ENCODE measurements at places on chromosomes 5 and 9. TPM values are rescaled to one million over a fixed set of nuclear protein-coding genes. Genes with fewer than 3 reads are reported as not detected.

DNA sequence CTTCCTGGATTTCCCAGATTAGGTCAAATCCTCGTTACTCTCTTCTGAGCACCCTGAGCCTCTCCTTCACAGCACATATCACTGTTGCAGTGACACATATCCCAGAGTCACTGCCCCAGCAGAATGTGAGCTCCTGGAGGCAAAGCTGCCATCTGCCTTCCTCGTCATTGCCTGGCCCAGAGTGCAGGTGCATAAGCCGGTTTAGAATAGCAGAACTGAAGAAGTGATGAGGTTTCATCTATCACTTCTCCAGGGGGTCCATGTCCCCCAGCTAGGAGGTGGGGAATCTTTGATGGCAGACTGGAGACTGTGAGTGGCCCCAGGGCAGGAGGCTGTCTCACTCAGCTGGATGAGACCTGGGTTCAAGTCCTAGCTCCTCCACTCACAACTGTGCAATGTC is 25.8 kb downstream of the NIPAL4 start:
- DNase-seq, result no peak

DNA sequence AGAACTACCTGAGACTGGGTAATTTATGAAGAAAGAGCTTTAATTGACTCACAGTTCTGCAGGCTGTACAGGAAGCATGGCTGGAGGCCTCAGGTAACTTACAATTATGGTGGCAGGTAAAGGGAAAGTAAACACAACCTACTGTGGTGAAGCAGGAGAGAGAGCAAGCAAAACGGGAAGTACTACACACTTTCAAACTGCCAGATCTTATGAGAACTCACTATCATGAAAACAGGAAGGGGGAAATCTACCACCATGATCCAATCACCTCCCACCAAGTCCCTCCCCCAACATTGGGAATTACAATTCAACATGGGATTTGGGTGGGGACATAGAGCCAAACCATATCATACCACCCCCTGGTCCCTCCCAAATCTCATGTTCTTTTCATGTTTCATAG is 58.7 kb upstream of the GPR151 start:
- DNase-seq, result no peak

DNA sequence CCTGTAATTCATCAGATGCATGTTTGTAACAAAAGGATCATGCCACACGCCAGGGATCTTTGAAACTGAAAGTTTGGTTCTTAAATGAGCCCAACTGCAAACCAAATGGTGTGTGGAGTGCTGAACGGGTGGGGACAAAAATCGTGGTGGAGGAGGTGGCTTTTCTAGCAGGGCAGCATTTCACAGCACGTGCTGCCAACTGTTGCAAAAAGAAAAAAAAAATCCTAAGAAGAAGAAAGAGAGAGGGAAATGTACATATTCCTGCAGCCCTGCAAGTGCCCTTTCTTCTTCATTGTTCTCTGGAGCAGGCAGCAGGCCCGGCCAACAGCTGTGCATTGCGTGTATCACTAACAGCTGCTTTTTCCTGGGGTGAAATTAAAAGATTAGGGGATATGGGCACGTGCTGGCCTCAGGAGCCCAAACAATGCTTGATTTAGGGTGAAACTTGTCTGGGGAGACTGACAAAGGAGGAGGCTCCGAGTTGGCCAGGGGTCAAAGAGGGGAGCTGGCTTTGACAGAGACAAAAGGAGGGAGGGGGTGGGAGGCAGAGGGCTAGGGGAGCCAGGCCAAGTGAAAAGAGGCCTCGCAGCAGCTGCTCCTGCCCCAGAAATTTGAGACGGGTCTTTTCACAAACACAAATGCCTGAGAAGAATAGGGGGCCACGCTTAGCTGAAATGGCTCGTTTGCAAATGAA is 73.0 kb downstream of the GADD45G start:
- no peak for DNase-seq

DNA sequence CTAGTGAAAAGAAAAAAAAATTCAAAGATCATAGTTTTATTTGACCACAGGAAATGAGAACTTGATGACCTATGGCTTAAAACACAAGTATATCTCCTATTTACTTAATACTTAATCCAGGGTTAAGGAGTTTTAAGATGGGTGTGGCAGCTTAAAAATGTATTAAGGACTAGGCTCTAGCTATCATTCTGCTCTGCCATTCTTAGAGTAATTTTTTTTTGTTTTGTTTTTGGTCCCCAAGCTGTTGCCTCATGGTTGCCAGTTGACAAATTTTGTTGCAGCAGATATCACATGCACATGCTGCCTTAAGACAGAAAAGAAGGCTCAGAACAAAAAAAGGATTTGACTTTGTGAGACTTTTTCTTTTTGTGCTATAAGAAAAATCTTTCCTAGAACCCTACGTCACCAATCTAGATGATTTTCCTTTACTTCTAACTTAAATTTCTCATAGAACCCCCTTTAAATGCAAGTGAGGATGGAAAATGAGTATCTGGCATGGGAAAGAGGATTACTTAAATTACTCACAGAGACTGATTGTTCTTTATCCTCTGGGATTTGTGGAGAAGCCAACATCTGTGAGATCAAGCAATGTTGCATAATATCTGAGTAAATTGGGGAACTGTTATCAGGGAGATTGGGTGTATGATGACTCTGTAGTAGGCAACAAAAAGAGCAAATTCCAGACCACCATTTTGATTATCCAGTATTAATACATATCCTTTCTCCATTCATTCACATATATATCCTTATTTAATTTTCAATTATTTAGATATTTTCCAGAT is 364.7 kb upstream of the CD180 start:
- DNase-seq, result no peak

GRCh38 chr5:23026252-23027170 is 173.4 kb upstream of the CDH12 start:
- no peak for DNase-seq

CDK5RAP2 gene
- total RNA-seq, result 32.6 TPM

DNA sequence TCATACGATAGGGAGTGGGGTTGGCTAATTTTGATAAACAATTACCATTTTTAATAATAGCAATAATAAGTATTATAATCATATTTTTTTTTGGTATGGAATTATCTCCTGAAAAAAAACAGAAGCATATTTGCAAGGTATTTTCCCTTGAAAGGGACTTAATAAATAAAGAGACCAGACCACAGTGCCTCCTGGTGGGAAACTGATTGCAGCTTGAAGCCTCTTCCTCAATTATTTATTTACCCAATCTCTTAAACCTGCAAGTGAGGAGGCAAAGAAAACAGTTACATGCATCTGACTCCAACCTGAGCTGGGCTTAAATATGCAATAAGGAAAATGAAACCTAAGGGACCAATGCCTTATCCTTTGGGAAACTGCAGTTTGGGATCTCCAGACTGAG is 388.1 kb upstream of the ACO1 start:
- peak; percentile 15 for DNase-seq

- DNase-seq, result peak; percentile 50
Observed at GRCh38 chr5:98905857-98906688, 22.7 kb downstream of the CHD1 start.

- peak; percentile 86 for DNase-seq
Observed at GRCh38 chr9:124696101-124696500, 75.0 kb downstream of the NR6A1 start.

DNA sequence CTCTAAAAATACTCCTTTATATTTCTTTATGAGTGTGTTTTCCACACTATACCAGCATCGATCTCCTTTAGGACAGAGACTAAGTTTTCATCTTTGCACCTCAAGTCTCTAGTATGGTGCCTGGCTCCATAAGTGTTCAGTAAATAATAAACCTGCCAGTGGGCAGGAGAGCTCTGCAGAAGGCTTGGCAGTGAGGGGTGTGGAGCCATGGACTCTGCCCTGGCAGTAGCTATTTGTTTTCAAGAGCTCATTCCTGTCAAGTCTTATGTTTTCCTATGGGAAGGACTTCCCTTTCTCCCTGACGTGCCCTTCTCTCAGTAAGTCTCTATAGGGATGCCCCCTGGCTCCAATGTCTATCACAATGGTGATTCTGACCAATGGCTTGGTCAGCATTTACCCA is 252.2 kb downstream of the PIK3R1 start:
- no peak for DNase-seq

GRCh38 chr9:87327575-87328125 is 170.0 kb upstream of the DAPK1 start:
- peak; percentile 85 for DNase-seq

- peak; percentile 84 for DNase-seq
Observed at GRCh38 chr5:73591102-73591695, 25.7 kb downstream of the UTP15 start.

DNA sequence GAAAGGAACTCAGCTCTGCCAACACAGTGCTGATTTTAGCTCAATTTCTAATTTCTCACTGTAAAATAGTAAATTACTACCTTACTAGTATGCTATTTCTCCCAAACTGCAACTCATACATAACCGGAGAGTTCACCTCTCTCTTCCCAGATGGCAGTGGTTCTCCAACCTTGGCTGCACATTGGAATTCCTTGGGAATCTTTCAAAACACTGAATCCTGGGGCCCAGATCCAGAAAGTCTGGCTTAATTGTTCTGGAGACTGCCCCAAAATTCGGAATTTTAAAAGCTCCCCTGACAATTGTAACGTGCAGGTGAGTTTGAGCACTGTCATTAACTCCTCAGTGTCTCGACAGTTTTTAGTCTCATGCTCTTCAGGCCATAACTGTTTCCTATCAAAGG is 100.3 kb downstream of the SLC1A3 start:
- DNase-seq, result no peak

NR4A3 gene
- total RNA-seq, result 0.17 TPM

- peak; percentile 95 for DNase-seq
Observed at GRCh38 chr9:4334410-4334813, 34.5 kb upstream of the GLIS3 start.

GRCh38 chr9:99340281-99340680 is 118.2 kb downstream of the SEC61B start:
- DNase-seq, result peak; percentile 61

PCDHA10 gene
- total RNA-seq, result not detected

DNA sequence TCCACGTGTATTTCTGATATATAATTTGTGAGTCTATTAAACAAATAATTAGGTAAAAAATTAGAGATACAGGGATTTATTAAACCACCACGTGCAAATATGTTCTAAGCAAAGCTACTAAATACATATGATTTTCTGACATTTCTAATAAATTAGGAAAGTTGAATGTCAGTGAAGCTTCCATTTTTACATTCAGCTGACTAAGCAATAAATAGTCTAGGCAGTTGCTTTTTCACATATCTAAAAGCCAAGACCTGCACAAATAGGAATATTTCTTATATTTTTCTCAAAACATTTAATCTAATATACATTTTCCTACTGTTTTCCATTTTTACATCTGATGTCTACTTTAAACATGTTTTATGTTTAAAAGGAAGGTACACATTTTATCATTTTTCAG is 322.6 kb upstream of the EFNA5 start:
- DNase-seq, result no peak

DNA sequence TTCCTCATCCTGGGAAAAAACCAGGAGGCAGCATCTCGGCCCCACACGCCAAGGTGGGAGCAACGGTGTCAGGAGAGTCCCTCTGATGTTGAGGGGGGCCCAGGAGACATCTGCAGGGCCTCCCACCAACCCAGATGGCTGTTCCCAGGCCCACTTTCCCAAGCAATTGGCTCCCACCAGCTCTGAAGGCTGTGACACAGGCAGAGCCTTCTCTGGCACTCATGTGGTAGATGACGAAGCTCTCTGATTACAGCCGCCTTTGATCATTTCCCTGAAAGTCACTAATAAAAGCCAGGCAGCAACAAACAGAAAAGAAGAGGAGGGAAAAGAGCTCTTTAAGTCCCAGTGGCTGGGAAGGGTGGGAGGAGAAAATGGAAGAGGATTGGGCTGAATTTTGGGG is 226.5 kb downstream of the CDK5RAP2 start:
- DNase-seq, result peak; percentile 44

GRCh38 chr5:6861667-6862066 is 148.4 kb downstream of the TENT4A start:
- DNase-seq, result no peak

VCP gene
- 438 TPM for total RNA-seq

DNA sequence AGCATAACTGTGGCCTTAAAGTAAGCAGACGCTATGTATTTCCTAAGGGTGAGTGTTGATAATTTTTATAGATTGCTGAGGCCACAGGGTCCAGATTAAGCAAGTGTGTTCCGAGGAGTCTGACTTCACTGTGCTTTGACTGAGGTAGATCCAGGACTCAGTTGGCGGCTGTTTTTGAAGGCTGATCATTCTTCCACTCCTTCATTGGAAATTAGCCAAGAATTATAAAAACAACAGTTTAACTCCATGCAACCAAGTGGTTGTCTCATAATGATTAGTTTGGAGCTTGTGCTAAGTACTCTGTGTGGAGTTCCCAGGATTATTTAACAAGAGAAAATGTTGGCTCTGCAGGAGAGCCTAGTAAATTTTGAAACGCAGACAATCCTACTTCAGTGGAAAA is 19.1 kb downstream of the IQGAP2 start:
- no peak for DNase-seq
